ENCODE measurements at places on chromosomes 4 and X.

DNA sequence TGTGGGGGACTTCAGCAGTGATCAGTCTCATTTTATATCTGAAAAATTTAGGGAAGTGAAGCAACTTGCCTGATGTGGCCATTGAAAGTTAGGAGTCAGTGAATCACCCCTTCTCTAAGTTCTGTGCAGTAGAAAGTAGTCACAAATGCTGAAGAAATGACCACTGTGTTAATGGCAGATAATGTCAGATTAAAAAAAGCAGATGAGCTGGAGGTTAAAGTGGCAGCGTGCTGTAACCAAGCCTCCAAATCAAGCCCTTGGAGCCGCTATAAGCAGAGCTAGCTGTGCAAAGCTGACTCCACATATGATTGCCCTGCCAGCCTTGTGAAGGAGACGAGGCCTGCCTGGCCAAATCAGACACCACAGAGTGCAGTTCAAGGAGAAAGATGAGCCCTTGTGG lies 39.2 kb upstream of the PDE5A start:
- no peak for DNase-seq

DNA sequence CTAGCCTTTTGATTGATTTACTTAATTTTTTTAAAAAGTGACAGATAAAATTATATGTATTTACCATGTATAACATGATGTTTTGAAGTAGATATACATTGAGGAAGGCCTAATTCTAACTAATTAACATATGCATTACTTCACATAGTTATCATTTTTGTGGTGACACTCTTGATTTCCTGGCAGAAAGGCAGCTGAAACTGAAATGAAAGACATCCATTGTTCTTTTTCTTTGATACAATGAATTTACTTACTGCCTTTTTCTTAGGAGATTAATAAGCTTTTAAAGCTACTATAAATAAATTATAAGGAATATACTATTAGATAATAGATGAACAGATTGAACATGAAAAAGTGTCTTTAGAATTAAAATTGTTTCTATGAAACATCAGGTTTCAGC lies 26.7 kb downstream of the ANKRD50 start:
- no peak for DNase-seq

DNA sequence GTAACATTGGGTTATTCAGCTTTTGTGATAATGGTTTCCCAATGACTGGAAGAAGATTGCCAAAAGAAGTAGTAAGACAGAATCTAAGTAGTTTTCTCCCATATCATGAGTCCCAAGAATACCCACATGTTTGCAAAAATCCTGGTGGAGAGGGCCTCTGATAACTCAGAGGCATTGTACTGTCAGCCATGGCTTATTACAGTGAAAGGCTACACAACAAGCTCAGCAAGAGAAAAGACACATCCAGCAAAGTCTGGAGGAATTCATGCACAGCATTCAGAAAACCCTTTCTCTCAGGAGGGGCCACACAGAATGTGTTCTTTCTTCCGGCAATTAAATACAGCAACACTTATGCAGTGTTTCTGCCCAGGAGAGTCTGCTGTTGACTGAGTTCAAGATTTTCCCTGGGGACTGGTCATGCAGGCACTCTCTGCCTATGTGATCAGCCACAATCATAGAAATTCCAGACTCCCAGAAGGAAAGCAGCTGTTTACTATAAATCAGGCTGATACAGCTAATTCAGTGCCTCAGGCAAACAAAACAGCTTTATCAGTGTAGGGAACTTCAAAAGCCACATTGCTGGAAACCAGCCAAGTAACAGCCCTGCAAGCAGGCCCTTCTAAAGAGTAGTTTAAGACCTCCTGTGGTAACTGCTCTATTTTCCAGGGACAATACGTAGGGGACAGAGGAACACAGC lies 937.1 kb downstream of the CCSER1 start:
- DNase-seq: peak; percentile 13

- peak; percentile 90 for DNase-seq
Observed at GRCh38 chr4:69800599-69800998, 40.2 kb upstream of the SULT1B1 start.

- DNase-seq: peak; percentile 56
Observed at GRCh38 chr4:175504318-175504717, 307.7 kb downstream of the GPM6A start.

DNA sequence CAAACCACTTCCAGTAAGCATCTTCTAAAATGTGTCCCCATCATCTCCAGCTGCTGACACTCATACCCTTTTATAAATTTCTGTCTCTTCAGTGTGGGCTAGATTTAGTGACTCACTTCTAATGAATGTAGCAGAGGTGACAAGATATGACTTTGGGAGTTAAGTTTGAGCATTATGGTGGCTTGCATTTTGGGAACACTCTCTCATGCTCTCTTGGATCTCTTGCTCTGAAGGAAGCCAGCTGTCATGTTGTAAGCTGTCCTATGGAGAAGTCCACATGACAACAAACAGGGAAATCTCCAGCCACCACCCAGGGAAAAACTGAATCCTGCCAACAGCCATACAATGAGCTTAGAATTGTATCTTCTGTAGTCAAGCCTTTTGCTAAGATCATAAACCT lies 691.3 kb upstream of the PCDH7 start:
- no peak for DNase-seq

DNA sequence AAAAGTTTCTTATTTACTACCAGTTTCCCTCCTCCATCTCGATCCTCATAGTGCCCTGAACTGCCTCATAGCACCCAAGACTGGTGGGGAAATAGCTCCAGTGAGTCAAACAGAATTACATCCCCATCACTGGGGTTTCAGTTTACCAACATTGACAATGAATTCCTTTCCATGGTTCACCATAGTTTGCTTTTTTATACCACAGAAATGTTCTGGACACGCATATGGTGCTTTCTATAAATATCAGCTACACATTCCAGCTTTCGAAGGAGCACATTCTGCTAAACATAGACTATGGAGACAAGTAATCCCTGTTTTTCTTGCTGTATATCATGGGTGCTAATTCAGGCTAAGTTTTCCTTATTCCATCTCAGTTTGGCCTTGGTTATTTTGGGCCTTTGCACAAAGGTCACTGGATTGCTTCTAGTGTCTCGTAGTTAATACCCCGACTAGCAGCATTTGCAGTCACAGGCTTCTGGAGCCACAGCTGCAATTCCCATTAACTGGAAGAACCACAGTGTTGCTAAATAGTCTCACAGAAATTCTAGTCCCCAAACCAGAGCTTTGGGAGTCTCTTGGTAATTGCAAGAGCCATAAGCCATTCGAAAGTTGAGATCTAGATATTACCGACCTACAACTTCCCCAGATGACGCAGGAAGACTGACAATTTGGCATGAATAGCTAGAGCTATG lies 53.4 kb upstream of the TRPC3 start:
- peak; percentile 59 for DNase-seq

DNA sequence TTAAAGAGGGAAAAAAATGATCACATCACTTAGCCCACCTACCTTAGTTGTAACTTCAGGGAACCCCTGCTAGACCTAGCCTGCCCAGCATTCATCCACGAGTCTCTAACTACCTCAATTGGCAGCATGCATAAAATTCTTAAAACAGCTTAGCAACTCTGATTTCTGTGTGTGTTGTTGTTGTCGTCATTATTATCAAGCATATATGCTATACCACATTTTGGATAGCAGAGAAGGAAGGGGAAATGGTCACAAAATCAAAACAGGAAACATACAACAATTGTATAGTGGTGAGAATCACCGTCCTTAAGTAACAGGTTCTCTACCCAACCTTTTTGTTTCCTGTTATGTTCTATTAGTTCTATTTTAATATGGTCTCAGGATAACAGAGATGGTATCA lies 2.7 kb upstream of the ACOT9 start:
- no peak for DNase-seq

- DNase-seq: peak; percentile 18
Observed at GRCh38 chrX:18377796-18378195, 23.3 kb upstream of the SCML2 start.

- DNase-seq: peak; percentile 72
Observed at GRCh38 chrX:20623448-20623847, 356.7 kb upstream of the RPS6KA3 start.

Data from fibroblast of skin of back (primary cell).